Astrocyte (in vitro differentiated cells and primary cell): ENCODE measurements at places on chromosomes 1 and 21. TPM values are rescaled to one million over a fixed set of nuclear protein-coding genes. Genes with fewer than 3 reads are reported as not detected.

- peak overlapping the region; percentile 75 for H3K27ac ChIP-seq
- DNase-seq = no peak
- peaks cover 74% of the 10 kb centered on the region for H3K4me1 ChIP-seq
- H3K36me3 ChIP-seq = peaks cover 16% of the 10 kb centered on the region
- no peaks in the 10 kb centered on the region for H3K27me3 ChIP-seq
Measured at GRCh38 chr1:85571181-85571759, 9.3 kb upstream of the CCN1 start.

DNA sequence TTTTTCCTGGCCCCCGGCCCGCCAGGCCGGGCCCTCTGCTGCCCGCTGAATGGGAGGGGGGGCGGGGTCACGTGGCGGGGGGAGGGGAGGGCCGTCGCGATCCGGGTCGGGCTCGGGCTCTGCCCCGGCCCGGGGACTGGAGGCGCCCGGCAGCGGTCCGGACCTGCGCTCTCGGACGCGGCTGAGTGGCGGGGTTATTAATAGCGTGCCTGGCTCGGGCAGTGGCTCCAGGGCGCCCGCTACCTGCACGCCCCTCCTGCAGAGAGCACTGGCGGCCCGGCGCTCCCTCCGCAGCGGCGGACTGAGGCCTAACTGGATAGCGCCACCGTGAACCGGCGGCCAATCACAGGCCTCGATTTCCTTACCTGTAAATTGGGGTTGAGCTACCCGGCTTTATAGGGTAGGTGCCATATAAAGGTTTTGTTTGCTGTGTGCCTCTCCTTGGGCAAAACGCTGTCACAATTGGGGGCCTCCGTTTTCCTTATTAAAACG, 28.1 kb downstream of the AHDC1 start:
- H3K4me3 ChIP-seq = peak overlapping the region; percentile 48
- H3K36me3 ChIP-seq = no peaks in the 10 kb centered on the region
- DNase-seq = no peak
- H3K27ac ChIP-seq = peak overlapping the region; percentile 37
- peaks cover 51% of the 10 kb centered on the region for H3K4me1 ChIP-seq

- H3K36me3 ChIP-seq = no peaks in the 10 kb centered on the region
- H3K27ac ChIP-seq = no peak overlapping the region
- peaks cover 42% of the 10 kb centered on the region for H3K4me1 ChIP-seq
- DNase-seq = peak; percentile 52
Measured at GRCh38 chr1:58881471-58881994, 97.7 kb upstream of the JUN start.

GRCh38 chr1:112687361-112687760, 12.9 kb downstream of the MOV10 start:
- DNase-seq = no peak
- H3K4me3 ChIP-seq = no peak overlapping the region
- H3K27ac ChIP-seq = no peak overlapping the region
- H3K36me3 ChIP-seq = peaks cover 7% of the 10 kb centered on the region

GRCh38 chr1:91617285-91617765, 116.7 kb downstream of the CDC7 start:
- H3K4me3 ChIP-seq = no peak overlapping the region
- no peak for DNase-seq
- H3K36me3 ChIP-seq = no peaks in the 10 kb centered on the region
- H3K27ac ChIP-seq = no peak overlapping the region

DNA sequence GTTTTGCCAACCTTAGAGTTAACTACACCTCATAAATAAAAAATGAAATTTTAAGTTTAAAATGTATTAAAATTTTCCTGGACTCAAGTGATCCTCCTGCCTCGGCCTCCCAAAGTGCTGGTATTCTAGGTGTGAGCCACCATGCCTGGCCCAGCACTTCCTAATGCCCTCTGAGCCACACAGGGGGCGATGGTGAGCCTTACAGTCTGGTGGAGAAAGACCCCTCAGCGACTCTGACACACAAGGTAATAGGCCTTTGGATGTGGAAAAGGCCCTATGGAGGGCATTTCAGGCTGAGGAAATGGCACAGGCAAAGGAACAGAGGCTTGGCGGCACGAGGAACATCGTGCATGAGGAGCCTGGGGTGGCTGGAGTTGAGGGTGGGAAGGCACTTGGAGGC, 6.7 kb downstream of the CITED4 start:
- no peak overlapping the region for H3K4me3 ChIP-seq
- DNase-seq = no peak
- no peaks in the 10 kb centered on the region for H3K4me1 ChIP-seq
- H3K27ac ChIP-seq = no peak overlapping the region
- H3K36me3 ChIP-seq = no peaks in the 10 kb centered on the region
- H3K27me3 ChIP-seq = no peaks in the 10 kb centered on the region

DNA sequence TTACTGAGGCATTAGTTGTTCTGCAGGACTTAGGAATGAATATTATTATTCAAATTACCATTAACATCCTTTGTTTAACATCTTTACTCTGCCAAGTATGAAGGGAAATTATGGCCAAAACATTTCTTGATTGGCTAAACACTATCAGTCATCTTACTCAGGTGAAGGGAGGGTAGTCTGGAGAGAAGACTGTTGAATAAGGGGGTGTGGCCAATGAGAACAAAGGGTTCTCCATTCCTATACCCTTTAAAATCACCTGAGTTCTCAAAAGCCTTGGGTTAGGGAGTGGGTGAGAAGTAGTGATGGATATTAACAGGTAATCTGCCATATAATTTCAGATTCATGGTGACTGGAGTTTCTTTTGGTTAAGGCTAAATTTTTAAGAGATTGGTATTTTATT, 19.3 kb downstream of the CRYZL1 start:
- H3K27me3 ChIP-seq = no peaks in the 10 kb centered on the region
- H3K4me3 ChIP-seq = no peak overlapping the region
- no peaks in the 10 kb centered on the region for H3K4me1 ChIP-seq
- no peak for DNase-seq

DNA sequence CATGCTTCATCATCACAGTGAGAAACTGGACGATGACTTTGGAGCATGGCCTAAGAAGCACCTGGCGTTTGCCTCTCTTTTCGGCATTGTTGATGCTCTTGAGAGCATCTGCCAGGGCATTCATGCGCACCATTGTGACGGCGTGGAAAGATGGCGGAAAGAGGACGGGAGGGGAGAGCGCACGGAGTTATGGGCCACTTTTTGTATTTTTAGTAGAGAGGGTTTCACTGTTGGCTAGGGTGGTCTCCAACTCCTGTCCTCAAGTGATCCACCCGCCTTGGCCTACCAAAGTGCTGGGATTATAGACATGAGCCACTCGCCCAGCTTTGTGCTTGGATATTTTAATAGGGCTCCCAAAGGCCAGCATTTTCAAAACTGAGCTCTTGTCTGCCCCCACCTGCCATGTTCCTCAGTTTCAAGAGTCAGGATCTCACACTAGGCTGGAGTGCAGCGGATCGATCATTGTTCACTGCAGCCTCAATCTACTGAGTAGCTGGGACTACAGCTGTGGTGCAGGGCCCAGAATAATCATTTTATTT, 5.3 kb downstream of the RPS8 start:
- no peak overlapping the region for H3K27ac ChIP-seq
- H3K4me3 ChIP-seq = no peak overlapping the region
- H3K36me3 ChIP-seq = peaks cover 27% of the 10 kb centered on the region

OR2L3 gene
- total RNA-seq = not detected in 2 replicates

BARHL2 gene
- not detected in 2 replicates for total RNA-seq
